Activated T-cell treated with anti-CD3 and anti-CD28 coated beads, Interleukin-2, amount 50 U/mL, for 24 hours (primary cell): ENCODE measurements at places on chromosomes 13 and 19.

DNA sequence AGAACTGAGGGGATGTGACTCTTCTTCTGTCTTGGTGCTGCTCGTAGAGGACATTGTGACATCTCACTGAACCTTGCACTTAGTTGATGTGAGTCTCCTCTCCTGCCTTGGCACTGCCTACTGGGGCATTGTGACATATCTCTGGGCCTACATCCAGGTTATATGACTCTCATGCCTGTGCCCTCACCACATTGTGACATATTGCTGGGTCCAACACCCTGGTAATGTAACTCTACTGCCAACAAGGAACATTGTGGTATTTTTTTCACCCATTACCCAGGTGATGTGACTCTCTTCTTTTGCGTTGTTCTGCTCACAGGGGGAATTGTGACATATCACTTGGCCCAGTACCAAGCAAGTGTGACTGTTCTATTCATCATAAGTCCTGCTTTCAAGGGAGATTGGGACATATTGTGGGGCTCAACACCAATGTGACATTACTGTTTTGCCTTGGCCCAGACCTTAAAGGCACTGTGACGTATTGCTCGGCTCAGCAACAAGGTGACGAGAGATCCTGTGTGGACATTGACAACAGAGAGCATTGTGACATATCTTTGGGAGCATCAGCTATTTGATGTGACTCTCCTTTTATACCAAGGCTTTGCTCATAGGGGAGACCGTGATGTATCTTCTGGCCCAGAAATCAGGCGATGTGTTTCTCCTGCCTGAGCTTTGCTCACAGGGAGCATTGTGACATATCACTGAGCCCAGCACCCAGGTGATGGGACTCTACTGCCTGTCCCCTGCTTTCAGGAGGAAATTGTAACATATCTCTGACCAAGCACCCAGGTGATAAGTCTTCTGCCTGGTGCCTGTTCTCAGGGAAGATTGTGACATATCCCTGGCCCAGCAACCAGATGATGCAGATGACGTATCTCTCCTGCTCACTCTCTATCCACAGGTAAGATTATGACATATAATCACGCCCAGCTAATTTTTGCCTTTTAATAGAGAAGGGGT is 12.2 kb upstream of the ZNF429 start:
- no peaks in the 10 kb centered on the region for H3K27me3 ChIP-seq
- H3K27ac ChIP-seq, result no peak overlapping the region
- H3K36me3 ChIP-seq, result peaks cover 2% of the 10 kb centered on the region
- no peak overlapping the region for H3K4me3 ChIP-seq

DNA sequence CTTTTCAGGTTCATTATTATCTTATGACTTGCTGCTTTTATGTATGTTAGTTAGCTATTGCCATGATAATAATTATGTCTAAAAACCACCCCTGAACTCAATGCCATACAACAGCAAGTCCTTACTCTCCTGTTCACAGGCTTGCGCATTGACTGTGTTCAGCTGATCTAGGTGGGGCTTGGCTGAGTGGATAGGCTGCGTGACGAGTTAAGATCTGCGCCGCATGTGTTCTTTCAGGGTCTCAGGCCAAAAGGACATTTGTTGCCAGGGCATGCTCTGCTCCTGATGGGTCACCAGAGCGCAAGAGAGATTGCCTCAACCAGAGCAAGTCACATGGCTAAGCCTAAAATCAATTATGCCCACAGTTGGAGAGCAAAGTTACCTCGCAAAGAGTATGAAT is 859 bp downstream of the ZNF568 start:
- H3K27ac ChIP-seq, result peak overlapping the region; percentile 98
- peak; percentile 32 for DNase-seq
- H3K4me3 ChIP-seq, result peak overlapping the region; percentile 85
- no peaks in the 10 kb centered on the region for H3K27me3 ChIP-seq
- peaks cover 34% of the 10 kb centered on the region for H3K4me1 ChIP-seq
- H3K36me3 ChIP-seq, result peaks cover 92% of the 10 kb centered on the region

- DNase-seq, result no peak
- no peaks in the 10 kb centered on the region for H3K36me3 ChIP-seq
- no peak overlapping the region for H3K4me3 ChIP-seq
- no peak overlapping the region for H3K27ac ChIP-seq
- H3K27me3 ChIP-seq, result no peaks in the 10 kb centered on the region
These were observed 108.9 kb downstream of the MAB21L1 start for GRCh38 chr13:35367586-35367985.

GRCh38 chr13:74158028-74158427 is 23.8 kb upstream of the KLF12 start:
- H3K27ac ChIP-seq, result no peak overlapping the region
- no peak for DNase-seq
- no peak overlapping the region for H3K4me3 ChIP-seq
- H3K36me3 ChIP-seq, result no peaks in the 10 kb centered on the region
- H3K27me3 ChIP-seq, result no peaks in the 10 kb centered on the region

DNA sequence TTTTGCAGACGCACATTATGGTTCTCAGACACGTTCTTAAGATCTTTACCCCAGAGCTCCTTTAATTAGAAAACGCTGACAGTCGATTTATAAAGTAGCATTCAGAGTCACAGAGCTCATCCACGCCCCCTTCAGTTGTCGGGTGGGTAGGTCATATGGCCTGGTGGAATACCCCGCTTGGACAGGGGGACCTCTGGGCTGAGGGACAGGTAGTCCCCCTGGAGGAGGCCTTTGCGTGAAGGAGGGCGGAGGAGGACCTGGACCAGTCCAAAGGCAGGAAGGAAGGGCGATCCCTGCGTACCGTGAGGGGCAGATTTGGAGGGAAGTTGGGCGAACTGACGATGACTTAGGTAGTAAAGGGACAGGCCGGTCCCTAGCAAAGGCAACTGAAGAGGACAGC is 20.5 kb downstream of the VASP start:
- H3K36me3 ChIP-seq, result peaks cover 57% of the 10 kb centered on the region
- H3K4me1 ChIP-seq, result peaks cover 26% of the 10 kb centered on the region
- H3K4me3 ChIP-seq, result no peak overlapping the region
- no peak overlapping the region for H3K27ac ChIP-seq
- H3K27me3 ChIP-seq, result no peaks in the 10 kb centered on the region
